Stimulated activated CD4-positive, alpha-beta T cell treated with anti-CD3 and anti-CD28 coated beads, TNF-alpha, amount 100 ng/mL, for 1 hour (primary cell): ENCODE measurements at places on chromosomes 6 and 20.

GRCh38 chr20:22681591-22682248 lies 97.3 kb upstream of the FOXA2 start:
- no peak for DNase-seq

DNA sequence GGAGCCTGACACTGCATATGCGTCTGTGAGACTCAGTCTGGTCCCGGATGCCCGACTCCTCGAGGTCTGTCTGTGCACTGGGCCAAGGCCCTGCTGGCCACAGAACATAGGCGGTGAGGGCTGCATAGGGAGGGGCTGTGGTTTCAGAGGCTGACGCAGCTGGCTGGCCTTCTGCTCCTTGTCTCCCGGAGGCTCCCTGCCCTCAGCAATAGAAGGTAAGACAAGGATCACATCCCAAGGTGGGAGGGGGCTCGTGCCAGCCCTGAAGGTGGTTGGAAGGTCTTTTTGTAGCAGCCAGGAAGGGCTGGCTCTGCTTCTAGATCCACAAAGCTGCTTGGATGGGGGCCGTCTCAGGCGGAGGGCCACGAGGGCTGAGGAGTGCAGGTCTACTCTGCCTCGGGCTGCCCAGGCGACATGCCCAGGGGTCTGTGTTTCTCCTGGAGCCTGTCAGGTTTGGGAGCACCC lies 239.8 kb upstream of the SULF2 start:
- DNase-seq: no peak

GRCh38 chr20:36217226-36217625 lies 19.1 kb upstream of the AAR2 start:
- no peak for DNase-seq

DNA sequence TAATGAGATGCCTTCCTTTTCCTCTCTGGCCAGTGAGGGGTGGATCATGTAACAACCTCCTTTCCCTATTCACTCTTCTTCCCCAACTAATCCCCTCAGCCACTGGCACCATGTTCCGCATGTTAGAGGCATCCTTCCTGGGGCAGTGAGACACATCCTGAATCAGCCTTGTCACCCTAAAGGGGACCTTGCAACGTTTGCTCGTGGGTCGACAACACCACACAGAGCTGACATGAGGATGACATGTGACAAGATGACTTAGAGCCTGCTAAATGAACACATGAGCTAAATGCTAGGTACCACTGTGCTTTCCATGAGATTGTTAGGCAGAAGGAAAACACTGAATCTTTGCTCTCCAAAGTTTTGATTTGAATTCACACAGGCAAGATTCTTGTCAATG lies 129.2 kb downstream of the ATXN1 start:
- DNase-seq: no peak

- DNase-seq: no peak
These were observed 7.1 kb downstream of the CALHM6 start for GRCh38 chr6:116468293-116468692.

DNA sequence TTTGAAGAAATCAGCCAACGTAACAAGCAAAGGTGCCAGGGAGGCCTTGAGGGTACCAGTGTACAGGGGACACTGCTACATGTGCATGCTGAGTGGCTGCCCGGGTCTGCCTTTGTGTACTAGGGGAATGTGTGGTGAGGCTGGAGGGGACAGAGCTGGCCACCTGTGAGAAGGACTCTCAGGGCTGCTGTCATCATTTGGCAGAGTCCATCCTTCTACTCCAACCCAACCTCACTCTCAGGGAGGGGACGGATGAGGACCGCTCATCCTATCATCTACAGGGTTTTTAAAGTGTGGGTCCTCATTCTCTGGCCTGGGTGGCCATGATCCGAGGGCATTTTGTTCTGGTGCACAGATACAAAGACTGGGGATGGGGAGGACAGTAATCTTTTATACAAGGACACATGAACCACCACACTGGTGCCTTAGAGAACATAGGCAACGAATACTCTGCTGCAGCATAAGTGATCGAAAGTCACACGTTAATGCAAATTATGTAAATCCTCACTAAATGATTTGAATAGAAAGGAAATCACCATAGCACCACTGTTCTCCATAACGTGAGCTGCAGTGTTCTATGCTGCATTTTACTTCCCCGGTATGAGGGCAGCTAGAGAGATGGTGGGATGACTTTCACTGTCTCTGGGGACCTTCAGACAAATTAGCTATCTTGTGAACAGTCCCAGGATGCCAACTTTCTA lies 181.4 kb downstream of the GMPR start:
- DNase-seq: no peak

DNA sequence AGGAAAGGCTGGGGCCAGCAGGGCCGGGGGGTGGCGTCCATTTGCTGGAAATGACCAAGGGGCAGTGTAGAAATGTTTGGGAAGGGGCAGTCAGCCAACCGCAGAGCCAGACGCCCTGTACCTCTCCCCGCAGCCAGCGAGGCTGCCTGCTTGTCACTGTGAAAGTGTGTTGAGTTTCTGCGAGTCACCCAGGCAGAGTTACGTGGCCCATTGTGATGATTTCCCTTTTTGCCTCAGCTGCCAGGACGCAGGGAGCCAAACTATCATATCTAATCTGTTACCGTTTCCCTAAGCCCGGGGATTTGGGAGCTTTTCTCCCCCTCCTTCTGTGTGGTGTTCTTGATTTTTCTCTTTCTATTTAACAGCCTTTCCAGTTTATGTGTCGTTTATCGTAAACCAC lies 67.9 kb upstream of the STX16 start:
- no peak for DNase-seq

GRCh38 chr6:159168536-159169192 lies 536 bp upstream of the FNDC1 start:
- DNase-seq: no peak
